ENCODE measurements at places on chromosomes 7 and 10.

- no peak for DNase-seq
These were observed 618.6 kb upstream of the CNTNAP2 start for GRCh38 chr7:145497911-145498525.

GRCh38 chr10:110408203-110408871 lies 89.4 kb upstream of the DUSP5 start:
- no peak for DNase-seq

- no peak for DNase-seq
These were observed 63.0 kb downstream of the RALA start for GRCh38 chr7:39686261-39686924.

- no peak for DNase-seq
These were observed 461.6 kb upstream of the DPP6 start for GRCh38 chr7:153590571-153590970.

DNA sequence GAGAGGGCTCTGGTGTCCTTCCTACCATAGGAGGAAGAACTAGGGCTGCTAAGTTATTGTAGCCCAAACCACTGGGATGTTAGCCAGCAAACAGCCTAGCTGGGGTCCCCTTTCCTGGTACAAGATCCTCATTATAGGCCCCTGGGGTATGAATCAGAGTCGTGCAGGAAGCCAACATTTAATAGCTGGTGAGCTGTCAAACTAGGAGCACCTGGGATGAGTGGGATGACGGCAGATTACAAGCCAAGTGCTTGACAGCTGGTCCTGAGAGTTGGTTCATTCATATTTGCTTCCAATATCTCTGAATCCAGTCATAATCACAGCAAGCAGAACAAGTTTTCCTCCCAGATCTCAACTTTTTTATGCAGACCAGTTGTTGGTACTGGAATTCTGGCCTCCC lies 25.1 kb upstream of the DNAJB12 start:
- no peak for DNase-seq

DNA sequence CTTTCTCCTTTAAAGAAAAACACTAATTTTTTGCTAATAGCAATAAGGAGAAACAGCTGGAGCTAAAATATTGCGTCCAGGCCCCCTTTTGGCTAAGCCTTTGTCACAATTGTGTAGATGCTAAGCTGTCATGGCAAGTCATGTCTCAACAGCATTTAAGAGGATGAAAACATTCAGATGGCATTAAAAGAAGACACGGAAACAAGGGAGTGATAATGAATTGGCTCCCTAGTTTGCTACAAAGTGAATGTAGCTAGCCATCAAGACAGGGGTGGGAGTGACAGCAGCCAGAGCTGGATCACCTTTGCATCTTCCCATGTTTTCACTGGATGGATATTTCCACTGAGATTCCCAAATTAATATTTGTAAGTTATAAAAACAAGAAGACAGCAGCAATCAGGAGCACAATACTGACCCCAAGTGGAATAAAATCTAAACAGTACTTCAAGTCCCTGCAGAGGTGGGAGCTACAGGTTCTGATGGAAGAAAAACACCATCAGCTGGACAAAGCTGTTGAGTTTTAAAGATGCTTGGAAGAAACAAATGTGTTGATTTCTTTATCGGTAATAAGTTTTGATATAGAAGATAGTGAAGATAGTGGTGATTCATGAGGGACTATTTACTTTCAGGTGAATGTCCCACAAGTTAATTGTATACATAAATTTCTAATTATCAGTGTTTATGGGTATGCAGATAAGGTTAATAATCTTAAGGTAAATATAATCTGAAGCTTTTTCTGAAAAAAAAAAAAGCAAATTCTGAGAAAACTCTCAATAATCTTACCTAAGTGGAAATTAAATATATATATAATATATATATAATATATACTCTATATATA lies 129.4 kb downstream of the SLC16A9 start:
- DNase-seq: no peak

GRCh38 chr10:27344568-27345454 lies 104.2 kb upstream of the ACBD5 start:
- no peak for DNase-seq

GRCh38 chr7:113085781-113086390 lies 741 bp downstream of the GPR85 start:
- DNase-seq: no peak

GRCh38 chr7:76086070-76086469 lies 38.2 kb downstream of the MDH2 start:
- no peak for DNase-seq

DNA sequence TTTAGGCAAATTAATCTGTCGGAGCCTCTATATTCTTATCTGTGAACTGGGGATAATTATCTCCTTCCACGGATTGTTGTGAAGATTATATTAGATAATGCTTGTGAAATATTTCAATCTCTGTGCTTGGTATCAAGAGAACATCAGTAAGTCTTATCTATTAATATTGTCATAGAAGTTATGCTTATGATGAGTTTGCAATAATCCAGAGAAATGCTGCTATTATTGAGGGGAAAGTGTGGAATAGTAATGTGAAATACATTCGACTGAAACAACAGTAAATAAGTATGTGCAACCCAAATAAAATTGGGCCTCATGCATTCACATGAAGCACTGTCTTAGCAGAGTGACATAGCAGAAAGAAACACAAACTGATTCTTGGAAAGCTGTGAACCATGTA lies 13.7 kb downstream of the RHOBTB1 start:
- no peak for DNase-seq

DNA sequence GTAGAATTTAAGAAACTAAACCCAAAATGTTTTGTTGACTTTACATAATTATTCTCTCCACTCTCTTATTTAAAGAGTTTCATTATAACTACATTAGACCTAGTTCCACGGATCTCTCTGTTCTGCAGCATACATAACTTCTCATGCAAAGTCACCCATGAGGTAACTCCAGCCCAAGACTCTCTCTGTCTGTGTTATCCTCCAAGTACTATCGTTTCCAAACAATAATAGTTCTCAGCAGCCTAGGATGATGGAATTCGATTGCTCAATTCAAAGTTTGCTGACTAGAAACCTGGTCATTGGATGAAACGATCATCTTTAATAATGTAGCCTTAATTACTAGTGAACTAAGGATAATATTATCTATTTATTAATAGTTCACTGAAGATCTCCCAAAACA lies 203.1 kb upstream of the PTN start:
- no peak for DNase-seq

DNA sequence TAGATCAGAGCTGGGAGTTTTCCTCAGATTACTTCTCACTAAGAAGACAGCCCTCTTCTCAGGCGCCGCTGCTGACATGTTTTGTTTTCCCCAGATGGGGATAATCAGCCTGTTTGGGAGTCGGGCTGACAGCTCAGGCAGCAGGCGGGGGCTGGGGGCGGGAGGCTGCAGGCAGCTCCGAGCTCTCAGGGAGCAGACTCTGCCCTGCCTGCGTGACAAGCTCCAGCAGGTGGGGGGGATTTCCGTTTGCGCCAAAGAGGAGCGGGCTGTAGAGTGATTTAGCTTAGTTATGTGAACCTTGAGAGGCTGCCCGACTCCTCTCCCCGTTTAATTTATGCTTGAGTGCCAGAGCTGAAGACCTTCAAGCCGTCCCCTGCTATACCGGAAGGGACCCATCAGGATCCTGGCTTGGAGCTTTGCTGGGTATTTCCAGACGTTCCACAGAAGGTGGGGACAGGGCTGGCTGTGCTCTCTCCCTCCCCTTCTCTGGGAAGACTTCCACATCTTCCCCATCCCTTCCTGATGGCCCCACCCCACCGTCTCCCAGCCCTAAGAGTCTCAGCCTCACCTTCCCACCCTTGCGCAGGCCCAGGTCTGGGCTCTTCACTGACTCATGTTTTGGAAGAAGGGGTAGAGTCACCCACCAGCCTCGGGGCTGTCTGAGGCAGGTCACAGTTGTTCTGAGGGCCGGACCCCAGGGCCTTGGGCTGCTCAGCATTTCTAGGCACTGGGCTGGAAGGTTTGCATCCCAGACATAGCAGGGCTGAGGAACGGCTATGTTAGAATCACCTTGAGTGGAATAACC lies 24.7 kb upstream of the ADCYAP1R1 start:
- DNase-seq: no peak

DNA sequence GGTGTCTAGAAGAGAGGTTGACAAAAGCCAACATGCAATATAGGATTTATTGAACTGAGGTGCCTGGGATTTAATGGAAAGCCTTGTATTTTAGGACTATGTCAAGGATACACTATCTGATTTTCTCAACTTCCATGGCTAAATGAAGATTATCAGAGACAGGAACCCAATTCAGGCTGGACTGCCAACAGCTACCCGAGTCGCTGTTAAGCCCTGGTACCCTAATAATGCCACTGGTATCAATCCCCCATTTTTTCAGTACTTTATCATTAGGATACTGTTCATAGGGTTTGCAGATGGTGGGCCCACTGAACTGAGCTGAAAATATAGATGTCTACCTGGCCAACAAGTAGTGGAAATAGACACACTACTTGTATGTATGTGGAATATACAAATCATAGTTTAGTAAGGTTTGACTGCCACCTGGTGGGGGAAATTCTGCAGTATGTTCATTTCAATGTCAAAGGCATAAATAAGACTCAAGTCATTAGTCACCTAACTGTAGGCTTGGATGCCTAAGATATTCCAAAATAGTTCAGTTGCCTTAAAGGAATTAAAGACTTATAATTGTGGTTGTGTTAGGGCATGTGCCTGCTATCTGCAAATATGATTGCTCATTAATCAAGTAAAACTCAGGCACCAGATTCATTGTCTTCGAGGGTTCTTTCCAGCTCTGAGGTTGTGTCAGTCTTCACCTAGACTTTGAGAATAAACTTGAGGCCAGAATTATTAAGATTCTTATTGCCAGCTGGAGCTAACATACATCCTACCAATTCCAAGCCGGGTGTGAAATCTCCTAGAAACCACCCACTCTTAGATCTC lies 34.1 kb upstream of the NOBOX start:
- peak; percentile 75 for DNase-seq

DNA sequence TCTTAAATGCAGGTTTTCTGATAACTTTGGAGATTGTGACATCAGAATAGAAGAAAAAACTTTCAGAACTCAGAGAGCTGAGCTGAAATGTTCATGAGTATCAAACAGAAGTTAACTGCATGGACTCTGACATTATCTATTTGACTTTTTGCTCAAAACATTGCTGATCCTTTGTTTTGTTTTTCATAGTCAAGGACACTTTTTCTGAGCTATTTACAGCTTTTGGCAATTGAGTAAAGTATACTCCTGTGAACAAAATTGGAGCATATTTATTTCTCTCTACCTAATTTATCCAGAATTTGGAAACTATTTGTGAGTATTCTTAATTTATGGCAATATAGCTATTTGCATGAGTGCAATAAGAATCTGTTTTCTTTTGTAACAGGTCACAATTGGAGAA lies 11.1 kb downstream of the KCP start:
- no peak for DNase-seq

GRCh38 chr10:102059987-102060386 lies 4.0 kb upstream of the ARMH3 start:
- DNase-seq: no peak

- DNase-seq: no peak
These were observed 113.7 kb downstream of the PHTF2 start for GRCh38 chr7:77912293-77912692.

DNA sequence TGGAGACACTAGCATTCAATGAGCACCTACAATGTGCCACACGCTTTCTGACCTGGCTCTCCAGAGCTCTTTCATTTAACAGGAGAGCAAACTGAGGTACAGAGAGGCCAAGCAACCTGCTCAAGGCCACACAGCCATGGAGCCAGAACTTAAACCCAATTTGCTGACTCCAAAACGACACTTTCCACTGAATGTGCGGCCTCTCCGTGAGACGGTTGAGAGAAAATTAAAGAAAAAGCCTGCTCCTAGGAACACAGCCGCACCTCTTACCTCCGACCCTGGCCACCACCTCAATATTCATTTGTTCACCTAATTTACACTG lies 42.8 kb downstream of the ZCCHC24 start:
- no peak for DNase-seq

DNA sequence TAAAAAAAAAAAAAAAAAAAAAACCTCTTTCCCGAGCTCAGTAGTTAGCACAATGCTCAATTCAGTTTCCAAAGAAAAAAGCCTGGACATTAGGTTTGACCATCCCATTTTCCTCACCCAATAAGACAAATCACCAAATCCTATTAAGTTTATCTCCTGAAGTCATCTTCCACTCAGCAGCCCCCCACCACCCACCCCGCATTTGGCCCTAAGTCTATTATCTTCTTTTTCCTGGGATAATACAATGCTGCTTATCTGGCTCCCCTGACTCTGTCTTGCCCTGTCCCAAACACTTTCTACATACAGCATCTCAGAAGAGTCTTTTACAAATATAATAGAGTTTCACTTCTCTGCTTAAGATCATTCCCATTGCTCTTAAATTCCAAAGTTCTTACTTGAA lies 17.8 kb upstream of the LMOD2 start:
- DNase-seq: no peak

DNA sequence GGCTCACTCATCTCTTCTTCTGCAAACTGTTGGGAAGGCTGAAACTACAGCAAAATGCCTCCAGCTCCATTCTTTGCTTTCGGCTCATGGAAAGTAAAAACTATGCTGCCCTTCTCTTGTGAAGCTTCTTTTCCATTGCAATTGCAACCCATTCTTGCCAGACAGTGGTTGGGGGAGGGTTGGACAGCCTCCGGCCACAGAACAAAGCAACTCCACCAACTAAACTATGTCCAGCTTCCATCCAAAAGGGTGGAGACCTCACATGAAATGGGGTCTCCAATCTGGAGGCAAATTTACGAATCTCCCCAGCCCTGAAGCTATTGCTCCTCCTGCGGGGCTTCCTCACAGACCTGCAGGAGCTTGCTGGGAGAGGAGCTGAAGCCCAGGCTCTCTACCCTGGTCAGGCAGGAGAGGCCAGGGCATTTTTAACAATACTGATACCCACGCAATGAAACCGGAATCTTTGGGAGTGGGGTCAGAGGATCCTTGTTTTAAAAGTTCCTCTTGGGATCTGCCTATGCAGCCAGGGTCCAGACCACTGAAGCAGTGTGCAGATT lies 549 bp downstream of the GPNMB start:
- no peak for DNase-seq

DNA sequence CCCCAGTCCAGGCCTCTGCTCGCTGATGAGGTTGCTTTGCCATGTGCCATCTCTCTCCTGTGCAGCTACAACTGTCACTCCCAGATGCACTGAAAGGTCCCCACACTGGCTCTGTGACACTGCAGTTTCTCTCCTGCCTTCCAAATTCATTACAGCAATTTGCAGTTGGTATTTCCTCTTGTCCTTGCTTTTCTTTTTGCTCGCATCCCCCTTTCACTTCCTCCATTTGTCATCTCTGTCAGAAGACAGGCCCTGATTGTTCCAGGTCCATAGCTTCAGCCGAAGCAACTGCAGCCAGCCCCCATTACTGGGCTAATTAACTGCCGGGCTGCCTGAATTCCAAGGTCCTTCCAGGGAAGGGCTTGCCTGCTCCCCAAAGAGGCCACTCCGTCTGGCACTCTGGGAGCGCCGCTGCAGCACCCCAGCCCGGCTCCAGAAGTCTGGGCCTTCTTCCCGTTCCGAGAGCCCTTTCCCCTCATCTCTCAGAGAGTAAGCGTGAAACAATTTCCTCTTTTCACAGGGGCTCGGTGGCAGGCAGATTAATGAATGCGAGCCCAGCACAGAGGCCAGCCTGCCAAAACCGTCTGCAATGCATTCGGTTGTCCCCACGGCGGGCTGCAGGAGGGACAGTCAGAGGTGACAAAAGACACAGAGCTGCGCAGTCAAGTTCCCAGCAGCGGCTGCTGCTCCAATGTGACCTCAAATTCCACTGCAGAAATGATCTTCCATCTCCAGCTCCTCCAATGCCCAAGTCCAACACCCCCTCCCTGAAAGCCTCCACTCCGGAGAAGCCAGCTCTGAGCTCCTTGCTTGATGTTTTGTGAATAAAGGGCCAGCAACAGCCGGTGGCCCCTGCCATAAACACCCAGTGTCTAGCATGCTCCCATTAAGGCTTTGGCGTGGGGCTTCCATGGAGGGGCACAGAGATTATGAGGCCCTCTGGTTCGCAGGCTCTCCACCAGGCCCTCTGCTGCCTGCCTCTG lies 279.4 kb upstream of the HABP2 start:
- DNase-seq: no peak

Measured in H1 (cell line).